ENCODE measurements at places on chromosomes 1 and 21. TPM values are rescaled to one million over a fixed set of nuclear protein-coding genes. Genes with fewer than 3 reads are reported as not detected.

- no peak for DNase-seq
Observed at GRCh38 chr1:204602111-204602579, 83.4 kb downstream of the LRRN2 start.

The C2CD4D gene
- total RNA-seq: not detected

The LYPLA2 gene
- 28.5 TPM for total RNA-seq

- DNase-seq: no peak
Observed at GRCh38 chr1:119937198-119937597, 40.9 kb upstream of the ADAM30 start.

DNA sequence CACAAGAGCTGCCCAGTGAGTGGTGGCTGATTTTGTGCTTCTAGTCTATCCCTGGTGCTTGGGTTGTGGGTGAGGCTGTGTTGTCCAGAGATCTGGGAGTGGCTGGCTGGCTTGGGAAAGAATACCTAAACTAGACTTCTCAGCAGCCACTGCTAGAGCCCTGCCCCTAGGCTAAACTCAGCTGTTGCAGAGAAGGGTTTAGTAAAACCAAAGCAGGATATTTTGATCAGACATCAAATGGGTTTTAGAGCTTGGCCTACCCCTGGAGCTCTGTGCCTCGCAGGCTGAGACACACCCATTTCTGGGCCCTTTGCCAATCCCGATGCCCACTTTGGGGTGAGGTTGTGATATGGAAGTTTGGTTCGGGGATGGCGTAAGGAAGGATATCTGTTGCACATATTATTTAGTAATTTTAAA is 88.5 kb downstream of the UCK2 start:
- DNase-seq: no peak

The TACSTD2 gene
- not detected for total RNA-seq

Data from heart right ventricle (tissue), 16 donors.